ENCODE measurements at places on chromosomes 12 and 14.

DNA sequence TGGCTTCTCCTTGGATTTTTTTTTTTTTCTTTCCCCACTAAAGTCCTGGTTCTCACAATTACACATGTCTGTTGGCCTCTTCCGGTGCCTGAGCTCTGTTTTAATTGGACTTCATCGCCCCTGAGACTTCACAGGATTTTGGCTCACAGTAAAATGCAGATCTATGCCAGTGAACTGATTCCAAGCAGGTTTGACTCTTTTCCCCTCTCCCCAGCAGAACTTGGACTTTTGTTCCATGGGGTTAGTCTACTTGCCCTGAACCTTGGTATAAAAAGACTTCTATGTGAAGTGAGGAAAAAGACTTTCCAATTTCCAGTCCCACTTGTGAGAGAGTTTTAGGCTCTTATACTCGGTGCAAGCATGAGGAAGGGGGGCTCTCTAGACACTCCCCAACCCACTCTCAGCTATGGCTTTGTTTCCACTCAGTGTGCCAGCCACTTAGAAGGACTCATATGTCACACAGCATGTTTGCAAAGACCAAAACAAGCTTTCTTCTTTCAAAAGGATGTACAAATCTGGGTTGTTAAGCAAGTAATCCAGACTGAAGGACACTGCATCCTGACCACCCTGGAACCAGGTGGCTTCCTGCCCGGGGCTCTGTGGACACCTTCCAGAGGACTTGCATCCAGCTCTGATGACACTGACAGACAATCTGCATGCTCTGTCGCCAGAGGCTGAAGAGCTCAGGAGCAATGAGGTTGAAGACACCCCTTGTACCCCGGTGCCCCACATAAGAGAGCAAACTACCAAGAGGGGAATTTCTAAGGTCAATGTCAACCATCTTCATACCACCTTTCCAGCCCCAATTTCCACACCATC, 221.9 kb upstream of the EGLN3 start:
- DNase-seq = no peak

- DNase-seq = no peak
Observed at GRCh38 chr12:51863363-51863932, 14.9 kb upstream of the FIGNL2 start.

GRCh38 chr12:129016159-129016558, 162.9 kb downstream of the GLT1D1 start:
- no peak for DNase-seq

DNA sequence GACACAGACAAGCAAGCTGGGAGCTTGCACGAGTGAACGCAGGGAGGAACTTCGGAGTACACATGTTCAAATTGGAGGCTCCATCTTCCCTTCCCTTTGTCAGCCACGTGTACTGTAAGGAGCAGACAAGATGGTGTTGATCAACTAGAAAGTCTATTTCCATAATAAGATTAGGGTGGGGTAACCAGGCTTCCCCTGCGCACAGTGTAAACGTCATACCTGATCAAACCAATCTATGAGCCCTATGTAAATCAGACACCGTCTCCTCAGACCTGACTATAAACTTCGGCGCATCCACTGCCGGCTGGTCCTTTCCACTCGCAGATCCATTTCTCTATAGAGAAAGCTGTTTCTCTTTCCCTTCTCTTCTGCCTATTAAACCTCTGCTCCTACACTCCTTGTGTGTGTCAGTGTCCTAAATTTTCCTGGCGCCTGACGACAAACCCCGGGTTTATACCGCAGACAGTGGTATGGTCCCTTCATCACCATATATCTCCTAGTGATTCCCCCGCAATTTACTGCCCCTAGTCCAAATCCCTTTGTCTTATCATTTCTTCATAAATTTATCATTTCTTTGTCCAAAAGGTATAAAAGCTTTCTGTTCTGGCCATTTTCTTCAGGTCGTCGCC, 7.5 kb upstream of the ETFBKMT start:
- DNase-seq = no peak

DNA sequence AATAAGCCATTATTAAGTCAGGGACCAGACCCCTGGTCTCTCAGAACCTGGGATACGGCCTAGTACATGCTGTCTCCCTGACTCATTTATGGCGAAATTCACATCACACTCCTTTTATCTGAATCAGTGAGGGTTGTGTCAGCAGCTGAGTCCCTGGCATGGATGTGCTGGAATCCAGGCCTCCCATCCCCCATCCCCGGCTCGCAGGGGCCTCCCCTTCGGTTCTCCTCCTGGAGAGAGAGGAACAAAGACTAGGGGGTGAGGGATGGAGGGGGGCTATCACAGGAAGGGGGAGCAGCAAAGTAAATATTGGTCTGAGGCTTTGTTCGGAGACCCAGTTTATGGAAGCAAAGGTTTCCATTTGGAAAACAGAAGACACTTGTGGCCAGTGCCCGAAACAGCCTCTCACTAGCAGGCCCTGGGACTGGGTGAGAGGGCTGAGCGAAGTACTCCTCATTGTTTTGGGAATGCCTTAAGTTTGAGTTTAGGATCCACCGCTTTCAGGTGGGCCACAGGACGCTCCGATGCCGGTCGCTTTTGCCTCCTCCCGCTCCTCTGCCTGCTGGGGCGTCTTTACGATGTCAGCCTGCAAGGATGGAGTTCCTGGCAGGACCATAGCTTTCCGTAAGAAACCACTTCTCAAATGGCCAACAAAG, 145.0 kb downstream of the PRKCH start:
- DNase-seq = no peak

DNA sequence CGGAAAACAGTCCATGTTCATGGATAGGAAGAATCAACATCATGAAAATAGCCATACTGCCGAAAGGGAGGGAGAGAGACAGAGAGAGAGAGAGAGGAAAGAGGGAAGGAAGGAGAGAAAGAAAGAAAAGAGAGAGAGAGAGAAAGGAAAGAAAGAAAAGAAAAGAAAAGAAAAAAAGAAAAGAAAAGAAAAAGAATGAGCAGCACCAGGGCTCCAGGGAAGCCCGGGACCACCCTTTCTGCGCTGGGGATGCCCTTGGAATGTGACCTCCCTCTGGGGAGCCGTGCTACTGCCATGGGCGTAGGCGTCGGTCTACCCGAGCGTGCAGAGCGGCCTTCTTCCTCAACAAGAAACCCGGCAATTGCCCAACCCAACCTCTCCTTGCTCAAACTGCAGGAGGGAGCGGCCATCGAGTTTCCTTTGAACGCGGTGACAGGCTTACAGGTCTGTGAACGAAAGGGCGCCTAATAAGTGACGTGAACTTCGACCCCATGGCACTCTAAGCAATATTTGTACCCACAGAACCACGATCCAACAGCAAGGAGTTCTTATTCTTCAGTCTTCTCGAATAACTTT, 16.9 kb downstream of the OR6S1 start:
- DNase-seq = no peak
